Transverse colon (tissue), 4 donors: ENCODE measurements at places on chromosomes 4 and X. TPM values are rescaled to one million over a fixed set of nuclear protein-coding genes. Genes with fewer than 3 reads are reported as not detected.

GRCh38 chr4:141713185-141713584 lies 76.8 kb downstream of the IL15 start:
- no peak overlapping the region for H3K27ac ChIP-seq
- H3K4me3 ChIP-seq: no peak overlapping the region
- no peak for DNase-seq
- no peaks in the 10 kb centered on the region for H3K36me3 ChIP-seq
- H3K27me3 ChIP-seq: no peaks in the 10 kb centered on the region
- no peaks in the 10 kb centered on the region for H3K4me1 ChIP-seq

- H3K4me1 ChIP-seq: peaks cover 28% of the 10 kb centered on the region
- H3K27me3 ChIP-seq: peaks cover 70% of the 10 kb centered on the region
- no peaks in the 10 kb centered on the region for H3K36me3 ChIP-seq
- DNase-seq: peak; percentile 80
- H3K27ac ChIP-seq: peak overlapping the region; percentile 67
- H3K4me3 ChIP-seq: peak overlapping the region; percentile 41
These were observed 4.8 kb downstream of the PDGFRA start for GRCh38 chr4:54233697-54234496.

DNA sequence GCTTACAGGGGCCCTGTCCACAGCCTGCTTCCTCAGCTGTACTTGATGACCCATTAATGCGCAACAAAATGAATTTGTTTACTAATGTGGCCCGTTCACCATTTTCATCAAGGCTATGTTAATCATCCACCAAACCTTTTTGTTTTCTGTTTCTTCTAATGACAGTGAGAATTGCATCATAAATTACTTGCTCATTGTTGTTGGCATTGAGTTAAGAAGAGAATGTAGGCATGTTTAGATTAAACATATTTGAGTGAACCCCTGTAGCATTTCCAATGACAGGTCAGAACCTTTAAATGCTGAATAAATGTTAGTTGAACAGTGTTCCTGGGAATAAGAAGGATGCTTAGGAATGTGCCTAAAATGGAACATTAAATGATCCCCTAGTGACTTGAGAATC lies 183.4 kb downstream of the SPRY1 start:
- H3K27me3 ChIP-seq: no peaks in the 10 kb centered on the region
- H3K36me3 ChIP-seq: no peaks in the 10 kb centered on the region
- H3K4me3 ChIP-seq: no peak overlapping the region
- DNase-seq: no peak
- no peaks in the 10 kb centered on the region for H3K4me1 ChIP-seq
- no peak overlapping the region for H3K27ac ChIP-seq

DNA sequence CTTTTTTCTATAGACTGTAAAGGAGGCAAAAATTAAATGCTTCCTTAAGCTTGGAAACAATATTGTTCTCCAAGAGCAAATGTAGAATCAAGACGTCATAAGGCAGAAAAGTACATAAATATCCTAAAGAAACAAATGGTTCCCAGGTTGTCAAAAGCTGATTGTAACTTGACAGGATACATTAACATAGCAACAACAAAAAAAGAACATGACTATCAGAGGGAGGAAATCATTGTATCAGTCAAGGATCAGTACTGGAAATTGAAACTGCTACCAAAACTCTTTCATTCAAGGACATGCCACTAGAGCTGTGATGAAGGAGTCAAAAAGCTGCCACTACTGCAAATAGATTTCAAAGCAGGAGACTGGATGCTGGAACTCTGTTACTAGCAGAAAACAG lies 168.3 kb downstream of the BTC start:
- no peak for DNase-seq
- H3K4me1 ChIP-seq: peaks cover 52% of the 10 kb centered on the region
- H3K27ac ChIP-seq: no peak overlapping the region
- no peaks in the 10 kb centered on the region for H3K27me3 ChIP-seq
- no peak overlapping the region for H3K4me3 ChIP-seq

- H3K27ac ChIP-seq: no peak overlapping the region
- no peaks in the 10 kb centered on the region for H3K36me3 ChIP-seq
- no peak for DNase-seq
- H3K4me3 ChIP-seq: no peak overlapping the region
These were observed 256.3 kb downstream of the CENPC start for GRCh38 chr4:67288964-67289363.

DNA sequence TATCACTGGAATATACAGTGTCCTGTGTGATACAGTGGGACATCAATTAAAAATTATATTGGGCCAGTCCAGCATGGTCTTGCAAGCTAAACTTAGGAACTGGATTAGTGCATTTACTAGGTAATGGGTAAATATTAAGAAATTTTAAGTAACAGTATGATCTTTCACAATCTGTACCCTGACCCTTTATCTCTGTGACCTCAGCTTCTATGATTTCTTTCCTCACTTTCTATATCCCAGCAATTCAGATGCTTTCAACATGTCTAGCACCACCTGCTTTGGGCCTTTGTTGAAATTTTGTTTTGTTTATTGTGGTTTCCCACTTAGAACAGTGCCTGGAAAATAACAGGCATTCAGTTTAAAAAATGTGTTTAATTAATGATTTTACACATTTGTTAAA lies 2295.4 kb downstream of the ARAP2 start:
- no peak overlapping the region for H3K27ac ChIP-seq
- H3K36me3 ChIP-seq: no peaks in the 10 kb centered on the region
- no peaks in the 10 kb centered on the region for H3K4me1 ChIP-seq
- no peaks in the 10 kb centered on the region for H3K27me3 ChIP-seq

DNA sequence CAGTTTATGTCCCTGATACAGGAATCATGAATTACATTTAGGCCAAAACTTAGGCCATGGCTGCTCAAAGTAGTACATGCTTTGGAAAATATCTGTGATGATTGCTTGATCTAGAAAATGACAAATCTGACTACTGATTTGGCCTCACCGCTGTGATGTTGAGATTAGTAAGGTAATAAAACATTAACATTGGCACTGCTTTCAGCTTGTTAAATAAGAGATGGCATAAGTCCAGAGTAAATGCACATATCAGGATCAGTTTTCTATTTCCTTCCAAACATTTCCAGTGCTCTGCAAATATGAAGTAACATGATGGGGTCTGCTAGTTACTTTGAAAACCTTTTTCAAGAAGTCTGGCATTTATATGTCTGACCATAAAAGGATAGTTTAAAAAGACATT lies 687.3 kb upstream of the ACTRT1 start:
- no peaks in the 10 kb centered on the region for H3K27me3 ChIP-seq
- no peak for DNase-seq
- H3K4me1 ChIP-seq: no peaks in the 10 kb centered on the region
- no peak overlapping the region for H3K4me3 ChIP-seq
- H3K36me3 ChIP-seq: no peaks in the 10 kb centered on the region

DNA sequence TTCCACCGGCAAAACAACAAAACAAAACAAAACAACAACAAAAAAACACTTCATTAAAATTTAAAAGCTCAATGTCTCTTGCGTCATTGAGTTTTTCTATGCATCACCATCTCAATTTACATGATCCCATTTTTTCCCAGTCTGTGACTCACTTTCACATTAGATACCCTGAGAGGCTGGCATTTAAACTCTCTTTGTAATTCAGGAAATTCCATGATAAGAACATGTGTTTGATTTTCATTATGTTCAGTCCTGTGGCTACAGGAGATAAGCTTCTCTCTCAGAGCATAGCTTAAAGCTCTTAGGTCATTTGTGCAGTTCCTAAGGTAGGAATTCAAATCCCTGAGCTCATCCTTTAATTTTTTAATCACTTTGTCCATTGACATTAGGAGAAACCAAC lies 104.6 kb downstream of the NBDY start:
- H3K4me1 ChIP-seq: no peaks in the 10 kb centered on the region
- no peaks in the 10 kb centered on the region for H3K36me3 ChIP-seq
- no peak overlapping the region for H3K4me3 ChIP-seq
- H3K27ac ChIP-seq: no peak overlapping the region
- no peaks in the 10 kb centered on the region for H3K27me3 ChIP-seq

- H3K4me3 ChIP-seq: no peak overlapping the region
- no peaks in the 10 kb centered on the region for H3K36me3 ChIP-seq
- no peak overlapping the region for H3K27ac ChIP-seq
- H3K27me3 ChIP-seq: no peaks in the 10 kb centered on the region
- H3K4me1 ChIP-seq: peaks cover 15% of the 10 kb centered on the region
These were observed 28.4 kb downstream of the APBB2 start for GRCh38 chr4:41185614-41186592.

- DNase-seq: no peak
- H3K36me3 ChIP-seq: no peaks in the 10 kb centered on the region
- H3K27me3 ChIP-seq: no peaks in the 10 kb centered on the region
- peaks cover 11% of the 10 kb centered on the region for H3K4me1 ChIP-seq
These were observed 15.4 kb upstream of the NFXL1 start for GRCh38 chr4:47929682-47930201.

- H3K4me3 ChIP-seq: no peak overlapping the region
- DNase-seq: no peak
- no peaks in the 10 kb centered on the region for H3K27me3 ChIP-seq
- no peak overlapping the region for H3K27ac ChIP-seq
- no peaks in the 10 kb centered on the region for H3K4me1 ChIP-seq
These were observed 489.1 kb downstream of the PCDH18 start for GRCh38 chr4:137043184-137043583.

- H3K27me3 ChIP-seq: no peaks in the 10 kb centered on the region
- H3K27ac ChIP-seq: peak overlapping the region; percentile 90
- H3K4me3 ChIP-seq: peak overlapping the region; percentile 94
These were observed 1.1 kb downstream of the ZNF141 start for GRCh38 chr4:338759-339097.

- no peaks in the 10 kb centered on the region for H3K36me3 ChIP-seq
- H3K4me3 ChIP-seq: no peak overlapping the region
- H3K27me3 ChIP-seq: no peaks in the 10 kb centered on the region
- H3K27ac ChIP-seq: no peak overlapping the region
- DNase-seq: no peak
These were observed 1161.3 kb downstream of the C4orf33 start for GRCh38 chr4:130257271-130257670.

GRCh38 chrX:106955004-106955772 lies 35.0 kb downstream of the CLDN2 start:
- no peaks in the 10 kb centered on the region for H3K36me3 ChIP-seq
- no peak for DNase-seq
- no peaks in the 10 kb centered on the region for H3K4me1 ChIP-seq

- H3K4me3 ChIP-seq: no peak overlapping the region
- H3K36me3 ChIP-seq: no peaks in the 10 kb centered on the region
- peaks cover 14% of the 10 kb centered on the region for H3K4me1 ChIP-seq
- peak overlapping the region; percentile 53 for H3K27ac ChIP-seq
These were observed 76.9 kb upstream of the SCOC start for GRCh38 chr4:140296335-140297220.

- peaks cover 16% of the 10 kb centered on the region for H3K4me1 ChIP-seq
- peak; percentile 50 for DNase-seq
- H3K36me3 ChIP-seq: no peaks in the 10 kb centered on the region
- no peak overlapping the region for H3K4me3 ChIP-seq
- H3K27ac ChIP-seq: no peak overlapping the region
These were observed 174.2 kb upstream of the JADE1 start for GRCh38 chr4:128635141-128635954.

DNA sequence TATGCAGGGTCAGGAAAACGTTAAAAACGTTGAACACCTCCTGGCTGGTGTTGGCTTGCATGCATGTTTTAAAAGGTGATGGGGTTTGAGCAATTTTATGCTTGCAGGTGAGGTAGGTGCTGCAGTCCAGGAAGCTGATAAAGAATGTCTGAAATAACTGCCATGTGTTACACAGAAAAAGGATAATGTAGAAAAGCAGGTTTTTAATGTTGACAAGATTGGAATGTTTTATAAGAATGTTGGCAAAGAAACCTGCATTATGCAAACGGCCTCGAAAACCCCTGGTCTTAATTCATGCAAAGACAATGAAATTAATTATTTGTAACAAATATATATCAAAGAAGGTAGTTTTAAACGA lies 723.7 kb upstream of the AGA start:
- no peak overlapping the region for H3K4me3 ChIP-seq
- no peaks in the 10 kb centered on the region for H3K4me1 ChIP-seq
- H3K36me3 ChIP-seq: no peaks in the 10 kb centered on the region
- H3K27me3 ChIP-seq: no peaks in the 10 kb centered on the region

DNA sequence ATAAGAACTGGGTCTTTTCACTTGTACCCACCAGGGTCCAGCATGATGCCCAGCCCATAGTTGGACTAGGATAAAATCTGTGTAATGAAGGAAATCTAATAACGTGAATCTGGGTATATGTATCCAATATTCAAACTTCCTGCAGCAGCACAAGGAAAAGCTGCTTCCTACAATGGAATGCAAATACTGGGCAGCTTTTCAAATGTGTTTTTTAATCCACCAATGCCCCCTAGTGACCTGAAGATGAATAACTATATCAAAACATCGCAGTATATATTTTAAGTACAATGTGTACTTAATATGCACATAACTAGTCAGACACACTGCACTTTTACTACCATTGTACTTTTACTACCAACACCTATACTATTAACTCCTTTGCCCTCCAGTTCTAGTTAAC lies 5.3 kb downstream of the APOO start:
- H3K36me3 ChIP-seq: no peaks in the 10 kb centered on the region
- DNase-seq: no peak
- H3K27me3 ChIP-seq: no peaks in the 10 kb centered on the region
- peaks cover 13% of the 10 kb centered on the region for H3K4me1 ChIP-seq
- peak overlapping the region; percentile 20 for H3K4me3 ChIP-seq

DNA sequence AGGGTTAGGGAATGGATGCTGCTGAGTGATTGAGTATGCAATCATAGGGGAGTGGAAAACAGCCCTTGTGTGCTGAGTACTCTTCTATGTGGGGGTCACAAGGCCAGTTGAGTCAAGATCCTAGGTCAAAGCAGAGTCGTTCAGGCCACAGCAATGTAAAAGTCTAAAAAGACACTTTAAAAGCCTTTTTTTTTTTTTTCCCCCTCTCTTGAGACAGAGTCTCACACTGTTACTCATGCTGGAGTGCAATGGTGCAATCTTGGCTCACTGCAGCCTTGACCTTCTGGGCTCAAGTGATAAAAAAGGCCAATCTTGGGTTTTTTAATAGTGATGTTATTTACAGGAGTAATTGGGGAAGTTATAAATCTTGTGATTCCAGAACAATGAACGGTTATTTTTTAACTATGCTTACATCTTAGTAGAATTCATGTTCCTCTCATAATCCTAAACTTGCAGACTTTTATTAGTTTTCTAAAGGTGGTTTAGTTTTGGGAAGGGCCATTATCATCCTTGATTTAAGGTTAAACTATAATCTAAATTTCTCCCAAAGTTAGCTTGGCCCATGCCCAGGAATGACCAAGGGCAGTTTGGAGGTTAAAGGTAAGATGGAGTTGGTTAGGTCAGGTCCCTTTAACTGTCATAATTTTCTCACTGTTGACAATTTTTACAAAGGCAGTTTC lies 82.2 kb upstream of the BMP2K start:
- peaks cover 6% of the 10 kb centered on the region for H3K4me1 ChIP-seq
- H3K36me3 ChIP-seq: no peaks in the 10 kb centered on the region
- H3K4me3 ChIP-seq: no peak overlapping the region
- no peaks in the 10 kb centered on the region for H3K27me3 ChIP-seq

- no peaks in the 10 kb centered on the region for H3K4me1 ChIP-seq
- peaks cover 3% of the 10 kb centered on the region for H3K27me3 ChIP-seq
- H3K4me3 ChIP-seq: no peak overlapping the region
These were observed 109.5 kb upstream of the TEX13C start for GRCh38 chrX:125210146-125210545.

The GPR119 gene
- total RNA-seq: not detected

The LRP2BP gene
- total RNA-seq: 0.64 TPM

The XAGE1A gene
- not detected for total RNA-seq

The TBC1D14 gene
- total RNA-seq: 42.6 TPM

The HTR2C gene
- not detected for total RNA-seq

The PPEF1 gene
- total RNA-seq: not detected

The NUDT10 gene
- not detected for total RNA-seq

The FTHL17 gene
- total RNA-seq: not detected

The SORBS2 gene
- total RNA-seq: 108 TPM

The CCDC160 gene
- not detected for total RNA-seq

The NWD2 gene
- total RNA-seq: 0.48 TPM

The SPANXC gene
- total RNA-seq: not detected

The PNMA6F gene
- not detected for total RNA-seq

The PAGE5 gene
- total RNA-seq: not detected

The NLRP2B gene
- not detected for total RNA-seq
